IPS DF 6.9 (cell line): ENCODE measurements at places on chromosomes 6 and 20.

DNA sequence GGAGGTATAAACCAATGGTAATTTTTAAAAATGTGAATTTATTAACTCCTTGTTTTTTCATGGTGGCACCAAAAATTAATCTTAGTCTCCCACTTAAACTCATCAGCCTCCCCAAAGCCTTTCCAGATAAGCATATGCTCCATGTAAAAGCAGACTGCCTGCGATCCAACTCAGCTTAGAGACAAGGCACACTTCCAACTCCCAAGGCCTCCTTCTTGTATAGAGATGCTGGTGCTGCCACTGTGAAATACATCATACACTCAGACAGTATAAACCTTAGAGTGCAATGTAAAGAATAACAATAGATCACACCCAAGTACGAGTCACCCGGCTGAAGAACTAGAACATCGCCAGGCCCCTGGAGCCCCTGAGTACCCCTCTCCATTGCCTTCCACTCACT is 2.0 kb downstream of the ANKRD6 start:
- DNase-seq = no peak

DNA sequence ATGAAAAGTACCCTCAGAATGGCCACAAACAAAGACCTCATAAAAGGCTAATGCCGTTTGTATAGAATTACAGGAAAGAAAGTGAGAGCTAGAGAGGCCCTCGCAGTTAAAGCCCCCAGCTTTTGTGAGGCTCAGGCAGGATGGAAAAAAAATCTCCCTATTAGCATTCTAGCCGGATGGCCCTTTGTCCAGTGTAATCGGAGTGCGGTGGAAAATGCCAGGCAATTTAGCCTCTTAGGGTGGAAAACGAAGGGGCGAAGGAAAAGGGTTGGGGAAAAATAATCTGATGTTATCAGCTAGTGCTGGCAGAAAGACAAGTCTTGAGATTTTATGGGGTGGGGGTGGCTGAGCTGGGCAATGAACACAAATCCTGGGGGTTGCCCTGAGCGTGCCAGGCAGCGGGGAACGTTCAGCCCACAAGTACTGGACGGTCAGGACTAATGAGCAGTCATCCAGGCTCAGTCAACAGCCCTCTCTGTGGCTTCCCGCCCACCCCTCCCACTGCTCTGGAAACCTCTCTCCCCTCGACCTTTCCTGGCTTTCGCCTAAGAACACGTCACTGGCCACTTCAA is 92.4 kb downstream of the PSMG4 start:
- no peak for DNase-seq

GRCh38 chr6:157137501-157137900 is 185.8 kb downstream of the TMEM242 start:
- no peak for DNase-seq

DNA sequence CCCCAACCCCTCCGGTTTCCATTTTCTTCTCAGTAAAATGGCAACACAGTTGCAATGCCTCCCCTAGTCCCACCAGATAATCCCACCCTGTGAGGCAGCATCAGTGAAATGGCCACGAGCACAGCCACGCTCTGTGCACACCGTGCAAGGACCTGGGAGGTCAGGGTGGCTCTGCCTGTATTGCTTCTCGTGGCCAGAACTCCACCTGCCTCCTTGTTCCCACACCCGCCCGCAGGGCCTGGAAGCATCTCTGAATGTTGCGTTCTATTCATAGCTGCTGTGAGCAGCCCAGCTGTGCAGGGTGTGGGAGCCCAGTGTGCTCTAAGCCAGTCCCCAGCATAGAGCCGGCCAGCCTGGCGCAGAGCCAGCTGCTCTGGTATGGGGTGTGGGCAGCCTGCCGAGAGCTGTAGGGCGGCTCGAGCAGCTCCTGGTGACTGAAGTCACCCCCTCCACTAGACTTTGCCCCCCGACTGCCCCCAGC is 161.1 kb downstream of the DLL1 start:
- no peak for DNase-seq

- DNase-seq = no peak
Measured at GRCh38 chr20:11086970-11087369, 413.2 kb upstream of the JAG1 start.

DNA sequence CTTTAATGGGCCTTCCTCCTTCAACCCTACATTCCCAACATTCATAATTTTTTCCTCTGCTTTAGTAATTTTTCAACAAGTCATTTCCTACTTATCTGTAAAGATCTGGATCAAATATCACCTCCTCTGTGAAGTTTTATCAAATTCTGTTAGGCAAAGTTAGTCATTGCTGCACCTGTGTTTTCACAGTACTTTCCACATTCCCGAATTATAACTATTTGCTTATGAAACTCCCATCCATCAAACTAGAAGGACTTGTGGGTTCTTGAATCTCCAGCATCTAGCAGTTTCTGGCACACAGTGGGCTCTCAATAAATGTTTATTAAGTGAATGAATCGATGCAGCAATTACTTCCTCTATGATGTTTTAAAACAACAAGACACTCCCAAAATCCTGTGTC is 257.6 kb downstream of the HDGFL1 start:
- no peak for DNase-seq

DNA sequence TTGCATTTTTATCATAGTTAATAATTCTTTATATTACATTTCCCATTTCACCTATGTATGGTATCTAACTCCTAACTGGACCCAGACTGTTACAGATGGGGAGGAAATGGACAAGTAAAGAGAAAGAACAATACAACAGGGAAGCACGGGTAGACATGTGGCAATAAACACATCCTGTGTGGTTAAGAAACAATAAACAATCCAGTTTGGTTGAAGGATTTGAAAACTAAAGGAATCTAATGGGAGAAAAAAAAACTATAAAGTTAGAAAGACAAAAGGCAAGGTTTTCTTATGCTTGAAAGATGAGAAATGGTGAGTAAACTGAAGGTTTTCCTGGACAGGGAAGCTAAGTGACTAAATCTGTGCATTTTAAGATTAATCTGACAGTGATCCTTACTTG is 34.9 kb upstream of the ALDH8A1 start:
- DNase-seq = no peak

GRCh38 chr20:9353180-9353915 is 161.0 kb upstream of the LAMP5 start:
- no peak for DNase-seq

- no peak for DNase-seq
Measured at GRCh38 chr20:43744151-43744611, 17.4 kb upstream of the GTSF1L start.

- DNase-seq = no peak
Measured at GRCh38 chr6:44697327-44697726, 309.8 kb downstream of the CDC5L start.

GRCh38 chr6:163128324-163128723 is 286.2 kb upstream of the QKI start:
- DNase-seq = no peak

DNA sequence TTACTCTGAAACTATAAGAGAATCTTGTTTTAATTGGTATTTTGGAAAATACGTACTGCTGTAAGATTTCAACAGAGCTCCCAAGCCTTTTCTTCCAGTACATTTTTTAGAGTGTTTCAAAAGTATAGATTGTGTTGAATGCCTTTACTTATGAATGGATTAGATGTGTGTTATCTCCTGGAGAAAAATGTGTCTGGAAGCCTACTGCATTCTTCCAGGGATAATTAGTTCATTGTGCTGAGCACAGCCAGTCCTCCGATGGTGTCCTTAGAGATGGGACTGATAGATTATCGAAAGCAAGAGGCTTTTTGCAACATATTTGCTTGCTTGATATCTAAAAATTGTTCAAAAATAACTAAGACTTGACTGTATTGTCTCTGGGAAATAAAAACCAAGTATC is 114.2 kb downstream of the PLEKHG1 start:
- DNase-seq = no peak

DNA sequence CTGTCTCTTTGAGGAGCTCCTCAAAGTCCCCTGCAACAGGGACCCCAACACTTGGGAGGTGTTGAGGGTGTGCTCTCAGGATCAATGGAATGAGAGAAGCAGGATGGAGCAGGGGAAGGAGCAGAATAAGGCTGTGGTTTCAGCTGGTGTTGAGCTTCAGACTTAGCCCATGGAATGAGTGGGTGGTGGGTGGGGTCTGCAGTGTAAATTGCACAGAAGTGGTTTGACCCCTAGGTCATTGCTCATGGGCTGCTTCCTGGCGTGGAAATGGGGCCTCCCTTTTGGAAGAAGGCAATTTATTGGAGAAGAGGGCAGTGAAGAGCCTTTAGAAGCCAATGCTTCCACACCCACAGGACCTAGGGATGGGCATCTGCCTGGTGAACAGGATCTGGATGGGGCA is 37.0 kb upstream of the KCNG1 start:
- no peak for DNase-seq

DNA sequence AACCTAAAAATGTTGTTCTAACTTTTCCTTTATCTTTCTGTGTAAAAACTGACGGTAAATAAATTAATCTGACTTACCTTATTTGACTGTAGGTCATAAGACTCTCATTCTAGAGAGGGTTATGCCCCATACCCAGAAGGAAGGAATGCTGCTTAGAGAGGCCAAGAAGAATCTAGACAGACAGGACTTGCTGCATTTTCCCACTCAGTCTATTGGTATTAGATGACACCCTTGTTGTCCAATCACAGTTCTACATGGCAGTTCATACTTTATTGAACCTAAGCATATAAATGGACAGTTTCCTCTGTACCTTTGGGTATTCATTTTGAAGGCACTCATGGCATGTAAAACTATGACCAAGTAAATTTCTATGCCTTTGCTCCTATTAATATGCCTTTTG is 359.6 kb upstream of the ID4 start:
- no peak for DNase-seq

DNA sequence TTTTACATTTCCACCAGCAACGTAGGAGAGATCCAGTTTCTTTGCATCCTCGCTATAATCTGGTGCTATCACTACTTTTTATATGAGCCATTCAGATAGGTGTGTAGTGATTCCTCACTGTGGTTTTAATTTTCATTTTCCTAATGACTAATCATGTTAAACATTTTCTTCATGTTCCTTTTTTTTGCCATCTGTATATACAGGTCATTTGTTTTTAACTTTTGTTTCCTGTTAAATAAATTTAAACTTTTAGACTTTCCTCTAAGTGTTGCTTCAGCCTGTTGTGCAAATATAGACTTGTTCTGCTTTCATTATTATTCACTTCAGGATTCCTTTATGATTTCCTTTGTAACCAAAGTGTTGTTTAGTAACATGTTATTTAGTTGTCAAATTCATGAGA is 697.4 kb downstream of the PTPRT start:
- DNase-seq = no peak

- no peak for DNase-seq
Measured at GRCh38 chr20:48283470-48284110, 498.3 kb upstream of the SULF2 start.

GRCh38 chr6:144585217-144585814 is 300.2 kb downstream of the UTRN start:
- DNase-seq = no peak

- no peak for DNase-seq
Measured at GRCh38 chr20:1625083-1625690, 5.4 kb upstream of the SIRPB1 start.

- no peak for DNase-seq
Measured at GRCh38 chr6:148463671-148464070, 121.0 kb downstream of the SASH1 start.

DNA sequence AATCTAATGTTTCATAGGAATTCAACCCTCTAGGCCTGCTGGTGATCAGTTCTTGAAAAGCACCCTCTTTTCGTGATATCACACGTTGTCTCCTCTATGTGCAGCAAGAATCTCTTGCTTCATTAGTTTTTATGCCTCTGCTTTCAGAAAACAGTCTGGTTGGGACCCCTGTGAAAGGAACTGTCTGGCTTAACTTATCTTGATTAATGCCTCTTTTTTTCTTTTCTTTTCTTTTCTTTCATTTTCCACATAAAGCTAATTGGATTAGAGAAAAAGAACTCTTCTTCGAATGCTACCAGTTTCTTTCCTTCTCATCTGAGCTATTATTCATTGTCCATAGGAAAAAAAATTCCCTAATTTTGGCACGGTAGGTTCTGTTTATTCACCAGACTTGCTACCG is 21.3 kb downstream of the ZNF311 start:
- no peak for DNase-seq

DNA sequence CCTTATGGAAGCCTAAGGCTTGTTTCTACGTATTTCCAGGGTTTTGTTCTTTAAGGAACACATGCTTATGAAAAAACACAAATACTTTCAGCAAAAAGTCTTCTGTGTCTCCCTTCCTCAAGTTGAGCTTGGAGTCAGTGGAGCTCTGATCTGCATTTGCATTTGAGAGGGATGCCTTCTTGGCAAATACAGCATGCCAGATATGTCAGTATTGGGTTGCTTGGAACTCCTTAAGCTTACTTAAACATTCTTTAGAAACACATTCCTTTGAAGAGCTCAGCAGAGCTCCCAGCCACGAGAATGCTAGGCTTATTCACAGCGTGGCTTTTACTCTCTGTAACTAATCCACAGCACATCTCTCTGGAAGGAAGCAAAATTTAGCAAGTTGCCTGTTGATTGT is 68.3 kb downstream of the ANKRD6 start:
- peak; percentile 22 for DNase-seq

DNA sequence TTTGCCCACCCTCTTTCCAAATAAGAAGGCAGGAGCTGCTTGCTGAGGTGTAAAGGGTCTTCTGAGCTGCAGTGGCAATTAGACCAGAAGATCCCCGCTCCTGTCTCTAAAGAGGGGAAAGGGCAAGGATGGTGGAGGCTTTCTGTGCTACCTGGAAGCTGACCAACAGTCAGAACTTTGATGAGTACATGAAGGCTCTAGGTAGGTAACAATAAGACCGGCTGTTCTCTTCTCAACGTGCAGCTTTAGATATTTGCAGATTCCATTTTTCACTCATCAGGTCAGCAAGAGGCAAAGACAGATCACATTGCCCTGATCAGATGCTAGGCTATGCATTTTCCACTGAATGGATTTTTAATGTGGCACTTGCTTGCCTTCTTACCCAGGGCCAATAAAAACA is at the start of gene FABP7:
FABP7 (plus strand) TSS at position 50 of the 400 bp plus-strand sequence; CDS start at position 129, 79 bp downstream.
- no peak for DNase-seq

GRCh38 chr6:32370505-32370904 is 1.2 kb downstream of the TSBP1 start:
- no peak for DNase-seq

GRCh38 chr20:36599912-36600345 is 5.7 kb upstream of the RAB5IF start:
- DNase-seq = no peak

DNA sequence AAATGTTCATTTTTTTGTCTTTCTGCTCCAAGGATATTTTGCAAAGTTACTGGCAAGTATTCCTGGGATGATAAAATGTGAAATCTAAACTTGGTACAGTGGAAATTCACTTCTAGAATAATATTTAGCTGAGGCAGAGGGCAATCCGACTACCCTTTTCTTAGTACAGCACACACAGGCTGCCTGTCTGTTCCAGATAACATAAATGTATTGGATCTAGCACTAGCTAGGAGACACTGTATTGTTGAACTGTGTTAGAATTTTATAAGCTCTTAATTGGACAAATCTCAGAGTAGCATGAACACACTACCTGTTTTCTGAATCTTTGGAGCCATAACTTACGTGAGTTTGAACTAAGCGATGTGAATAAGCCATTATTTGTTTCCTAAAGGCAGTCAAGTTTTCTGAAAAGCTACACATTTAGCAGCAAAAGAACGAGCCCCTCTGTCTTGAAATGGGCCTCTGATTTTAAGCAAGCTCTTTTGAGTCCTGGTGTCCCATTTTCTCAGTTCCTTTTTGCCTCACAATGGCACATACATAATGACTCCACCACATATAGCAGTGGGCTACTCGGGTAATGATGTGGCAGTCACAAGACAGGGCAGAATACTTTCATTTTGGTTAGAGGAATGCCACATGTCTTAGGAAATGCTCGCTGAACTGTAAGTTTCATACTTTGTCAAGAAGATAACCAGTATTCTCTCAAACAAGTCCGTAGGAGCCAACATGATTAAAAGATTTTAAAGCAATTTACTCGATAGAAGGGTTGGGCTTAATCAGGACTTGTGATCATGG is 116.5 kb upstream of the ESR1 start:
- no peak for DNase-seq
